ENCODE measurements at places on chromosomes 5 and 9.

DNA sequence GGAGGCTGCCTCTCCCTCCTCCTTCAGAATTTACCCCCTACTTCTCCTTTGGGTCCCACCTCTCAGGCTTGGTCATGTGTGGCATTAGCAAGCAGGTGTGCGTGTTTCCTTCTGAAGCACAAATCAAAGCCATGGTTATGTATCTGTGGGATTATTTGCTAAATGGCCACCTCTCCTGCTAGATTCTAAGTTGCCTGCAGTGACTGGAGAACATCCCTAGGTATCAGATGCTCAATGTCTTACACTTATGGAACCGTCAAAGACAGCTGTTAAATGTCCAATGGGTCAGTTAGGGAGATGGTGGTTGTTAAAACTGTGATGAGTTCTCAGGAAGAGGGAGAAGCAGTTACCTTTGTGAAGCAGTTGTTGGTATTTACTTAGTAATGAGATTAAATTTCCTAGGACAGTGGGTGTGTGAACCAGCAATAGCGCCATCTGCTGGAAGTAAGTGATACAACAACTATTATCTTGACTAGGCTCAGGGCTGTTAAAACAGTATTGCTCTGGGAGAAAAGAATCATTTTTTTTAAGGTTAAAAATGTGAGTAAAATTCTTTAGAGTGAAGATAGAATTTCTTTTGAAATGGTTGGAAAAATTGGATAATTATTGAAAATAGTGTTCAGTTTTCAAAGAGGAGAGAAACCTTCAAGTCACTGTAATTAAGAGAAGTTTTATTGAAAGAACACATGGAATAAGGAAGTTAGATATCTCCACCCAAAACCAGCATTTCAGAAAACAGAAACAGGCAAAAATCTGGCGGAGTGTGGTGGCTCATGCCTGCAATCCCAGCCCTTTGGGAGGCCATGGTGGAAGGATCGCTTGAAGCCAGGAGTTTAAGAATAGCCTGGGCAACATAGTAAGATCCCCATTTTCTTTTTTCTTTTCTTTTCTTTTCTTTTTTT, 71.3 kb downstream of the TMC1 start:
- ATAC-seq, result peak; percentile 74

DNA sequence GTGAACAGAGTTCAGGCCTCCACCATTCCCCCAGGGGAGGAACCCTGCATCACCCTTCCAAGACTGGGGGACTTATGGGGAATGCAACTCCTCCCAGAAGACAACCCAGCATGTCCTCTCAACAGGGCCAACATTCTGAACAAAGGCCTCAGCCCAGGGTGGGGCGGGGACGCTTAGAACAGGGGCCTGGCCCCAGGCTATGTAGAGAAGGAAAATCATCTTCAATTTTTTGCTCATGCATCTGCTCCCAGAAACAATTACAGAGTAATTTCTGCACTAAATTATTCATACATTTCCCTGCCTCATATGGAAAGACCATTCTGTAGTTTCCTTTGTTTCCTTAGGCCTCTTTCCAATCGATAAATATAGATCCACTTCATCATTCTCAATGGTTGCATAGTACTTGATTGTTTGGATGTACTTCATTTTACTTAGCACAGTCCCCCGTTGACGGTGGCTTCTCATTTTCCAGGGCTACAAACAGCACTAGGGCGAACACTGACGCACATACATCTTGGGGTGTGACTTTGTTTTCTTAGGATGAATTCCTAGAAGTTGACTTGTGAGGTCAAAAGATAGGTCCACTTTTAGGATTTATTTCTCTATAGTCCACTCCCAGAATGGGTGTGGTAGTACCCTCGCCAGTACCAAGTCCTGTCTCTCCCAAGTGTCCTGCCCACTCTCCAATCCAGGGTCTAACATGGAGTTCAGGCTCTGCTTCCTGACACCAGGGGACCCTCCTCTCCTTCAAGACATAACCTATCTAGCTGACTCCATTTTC, 27.2 kb upstream of the SMU1 start:
- no peak for ATAC-seq

GRCh38 chr9:127132921-127133647, 10.6 kb upstream of the ANGPTL2 start:
- ATAC-seq, result no peak

GRCh38 chr9:120265791-120266190, 314.2 kb downstream of the CDK5RAP2 start:
- ATAC-seq, result no peak

- ATAC-seq, result no peak
These were observed 30.0 kb upstream of the LPCAT1 start for GRCh38 chr5:1553539-1554409.

- peak; percentile 20 for ATAC-seq
These were observed 232.5 kb downstream of the GABRB2 start for GRCh38 chr5:161314033-161314432.

DNA sequence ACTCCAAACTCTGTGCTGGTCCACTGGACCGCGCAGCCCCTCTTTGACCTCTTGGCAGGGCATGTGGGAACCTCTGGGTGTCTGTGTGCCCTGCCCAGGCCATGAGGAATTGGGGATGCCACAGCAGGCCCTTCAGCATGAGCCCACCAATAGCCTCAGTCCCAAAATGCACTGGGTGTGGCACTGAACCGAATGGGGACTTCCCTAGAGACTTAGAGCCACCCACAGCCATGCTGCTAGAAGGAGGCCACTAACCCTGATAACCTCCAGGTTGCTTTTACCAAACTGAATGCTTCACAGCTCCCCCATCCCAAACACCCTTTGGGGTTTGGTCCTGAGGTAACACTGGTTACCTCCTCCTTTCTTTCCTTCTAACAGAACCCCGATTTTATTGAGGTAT, 302.7 kb downstream of the PIK3R1 start:
- ATAC-seq, result peak; percentile 40

GRCh38 chr9:12708562-12709298, 15.5 kb downstream of the TYRP1 start:
- no peak for ATAC-seq

DNA sequence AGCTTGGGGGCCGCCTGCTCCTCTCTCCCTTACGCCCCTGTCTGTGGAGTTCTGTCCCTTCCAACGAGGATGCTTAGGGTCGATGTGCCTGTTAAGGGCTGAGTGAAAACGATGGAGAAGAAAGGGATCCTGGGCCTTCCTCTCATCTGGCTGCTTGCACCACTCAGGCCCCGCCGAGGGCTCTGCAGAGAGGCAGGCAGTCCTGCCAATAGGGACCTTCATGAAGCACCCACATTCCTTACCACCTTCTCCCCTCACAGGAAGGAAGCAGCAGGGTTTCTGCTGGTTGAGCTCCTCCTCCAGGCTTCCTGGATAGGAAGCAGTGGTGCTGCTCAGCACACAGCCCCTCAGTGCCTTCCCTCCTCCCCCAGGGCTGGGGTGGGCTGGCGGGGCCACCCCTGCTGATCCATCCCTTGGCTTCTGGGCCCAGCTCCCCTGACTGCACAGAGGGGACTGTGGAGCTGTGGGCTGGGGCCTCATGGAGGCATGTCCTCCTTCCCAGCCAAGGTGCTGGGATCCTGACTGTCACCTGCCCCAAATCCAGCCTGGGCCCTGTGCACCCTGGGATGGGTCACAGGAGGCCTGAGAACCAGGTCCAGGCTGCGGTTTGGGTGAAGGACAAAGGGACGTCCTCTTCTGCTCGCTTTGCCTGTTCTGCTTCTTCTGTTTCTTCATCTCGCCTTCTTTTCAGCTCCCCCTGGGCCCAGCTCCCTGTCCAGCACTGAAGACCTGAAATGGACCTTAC, 50.5 kb downstream of the AHRR start:
- ATAC-seq, result no peak

- ATAC-seq, result no peak
These were observed 278.0 kb downstream of the ADAMTS6 start for GRCh38 chr5:65203746-65204145.

GRCh38 chr5:160118349-160119141, 705 bp downstream of the PWWP2A start:
- ATAC-seq, result peak; percentile 57

- no peak for ATAC-seq
These were observed 334.8 kb upstream of the NMUR2 start for GRCh38 chr5:152739916-152740315.

DNA sequence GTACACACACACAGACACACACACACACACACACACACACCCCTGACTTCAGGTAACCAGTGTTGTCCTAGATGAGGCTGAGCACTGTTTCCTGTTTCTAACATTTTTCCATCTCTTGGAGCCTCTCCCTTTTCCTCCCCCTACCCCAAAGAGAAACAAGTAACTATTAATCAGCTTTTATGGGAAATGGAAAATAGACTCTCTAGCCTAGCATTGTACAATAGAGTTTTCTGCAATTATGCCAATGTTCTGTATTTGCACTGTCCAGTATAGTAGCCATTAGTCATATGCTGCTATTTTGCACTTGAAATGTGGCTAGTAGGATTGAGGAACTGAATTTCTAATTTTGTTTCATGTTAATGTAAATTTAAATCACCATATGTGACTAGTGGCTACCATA, 33.1 kb downstream of the RAB3C start:
- ATAC-seq, result no peak

- no peak for ATAC-seq
These were observed 364.2 kb upstream of the CLINT1 start for GRCh38 chr5:158223054-158223600.

- ATAC-seq, result no peak
These were observed 96.2 kb upstream of the SMC2 start for GRCh38 chr9:103997856-103998370.

DNA sequence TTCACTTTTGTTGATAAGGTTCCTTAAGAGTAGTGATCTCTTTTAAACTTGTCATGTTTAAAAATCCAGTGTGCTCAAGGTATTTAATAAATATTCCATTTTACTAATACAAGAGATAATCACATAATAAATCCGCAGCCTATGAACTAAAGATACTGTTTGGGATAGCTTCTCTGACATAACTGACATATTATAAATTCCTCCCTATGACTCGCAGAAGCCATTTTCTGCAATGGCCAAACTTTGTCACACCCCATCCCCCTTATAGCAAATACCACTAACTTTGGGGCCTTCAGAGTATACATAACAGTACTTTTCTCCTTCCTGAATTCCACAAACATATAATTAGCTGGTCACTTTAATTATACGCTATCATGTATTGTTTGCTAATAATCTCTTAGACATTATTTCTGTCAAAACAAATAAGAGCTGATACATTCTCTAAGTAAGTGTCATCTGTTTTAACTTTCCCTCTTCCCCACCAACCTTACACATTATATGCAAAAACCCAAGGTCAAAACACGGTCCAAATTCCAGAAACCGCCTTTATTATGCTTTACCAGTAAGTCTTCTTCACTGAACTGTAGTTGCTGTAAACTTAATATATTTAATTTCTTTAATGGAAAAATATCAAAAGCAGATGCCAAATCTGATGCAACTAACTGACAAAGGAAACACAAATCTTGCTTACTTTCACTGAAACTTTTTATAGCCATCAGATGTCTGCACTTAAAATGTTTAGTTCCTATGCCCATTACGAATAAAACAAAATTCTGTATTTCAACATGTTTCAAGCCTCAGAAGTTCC, 971 bp downstream of the TMEM267 start:
- ATAC-seq, result no peak

DNA sequence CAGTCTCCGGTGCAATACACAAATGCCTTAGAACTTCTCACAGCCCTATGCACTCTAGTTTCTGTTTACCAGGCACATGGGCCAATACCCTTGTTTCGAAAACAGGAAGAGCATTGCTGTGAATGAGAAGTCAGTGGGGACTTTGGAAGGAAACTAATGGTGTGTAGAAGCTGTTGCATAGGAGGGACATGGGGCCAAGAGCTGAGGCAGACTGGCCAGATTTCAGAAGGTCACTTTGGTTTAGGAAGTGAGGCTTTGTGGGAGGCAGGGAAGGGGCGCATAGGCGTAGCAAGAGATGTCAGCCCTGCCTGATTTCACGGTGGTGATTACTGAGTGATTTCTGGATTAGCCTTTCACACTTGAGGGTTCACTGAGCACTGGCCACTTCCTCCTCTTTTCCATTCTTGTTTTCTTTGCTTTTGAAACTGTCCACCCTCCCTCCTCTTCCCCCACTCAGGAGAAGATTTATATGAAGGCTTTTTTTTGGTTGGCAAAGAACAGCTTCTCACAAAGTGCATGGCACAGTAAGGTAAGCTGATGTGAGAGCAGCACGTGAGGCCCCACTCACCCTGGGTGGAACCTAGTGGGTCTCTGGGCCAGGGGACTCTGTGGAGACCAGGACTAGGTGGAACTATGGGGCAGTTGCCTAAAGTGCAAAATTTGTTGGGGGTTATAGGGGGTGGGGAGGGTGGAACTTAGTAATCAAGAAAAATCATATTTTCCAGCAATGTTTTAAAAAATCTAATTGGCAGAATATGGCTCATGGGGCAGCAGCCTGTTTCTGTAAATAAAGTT, 6.1 kb upstream of the TMEM252 start:
- peak; percentile 93 for ATAC-seq

DNA sequence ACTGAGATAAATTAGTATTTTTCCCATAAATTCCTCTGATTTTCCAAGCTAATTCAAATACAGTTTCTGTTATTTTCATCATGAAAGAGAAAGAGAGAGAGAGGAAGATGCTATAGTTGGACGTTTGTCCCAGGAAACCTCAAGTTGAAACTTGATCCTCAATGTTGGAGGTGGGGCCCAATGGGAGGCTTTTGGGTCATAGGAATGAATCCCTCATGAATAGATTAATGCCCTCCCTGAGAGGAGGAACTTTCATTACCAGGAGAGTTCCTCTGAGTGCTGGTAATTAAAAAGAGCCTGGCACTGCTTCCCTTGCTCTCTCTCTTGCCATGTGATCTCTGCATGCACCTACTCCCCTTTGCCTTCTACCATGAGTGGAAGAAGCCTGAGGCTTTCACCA, 189.9 kb upstream of the SMC2 start:
- ATAC-seq, result no peak

GRCh38 chr9:78301466-78301865, 4.5 kb downstream of the PSAT1 start:
- ATAC-seq, result no peak

- ATAC-seq, result no peak
These were observed 99.6 kb upstream of the PHYKPL start for GRCh38 chr5:178332210-178332641.

DNA sequence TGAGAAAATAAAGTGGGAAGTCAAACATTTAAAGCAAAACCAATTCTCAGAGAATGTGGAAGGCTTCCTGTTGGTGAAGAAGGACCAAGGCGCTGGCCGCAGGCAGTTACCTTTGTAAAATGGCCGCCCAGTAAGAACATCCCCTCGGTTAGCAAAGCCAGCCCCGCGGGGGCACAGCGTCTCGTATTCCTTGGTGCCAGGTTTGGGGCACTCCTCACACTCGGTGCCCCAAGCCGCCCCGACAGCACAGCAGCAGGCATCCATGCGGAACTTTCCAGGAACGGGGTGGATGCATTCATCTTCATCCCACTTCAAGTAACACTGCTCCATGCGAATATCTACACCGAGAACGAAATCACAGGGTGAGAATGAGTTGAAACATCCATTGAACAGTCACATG, 192.8 kb downstream of the FBN2 start:
- no peak for ATAC-seq

DNA sequence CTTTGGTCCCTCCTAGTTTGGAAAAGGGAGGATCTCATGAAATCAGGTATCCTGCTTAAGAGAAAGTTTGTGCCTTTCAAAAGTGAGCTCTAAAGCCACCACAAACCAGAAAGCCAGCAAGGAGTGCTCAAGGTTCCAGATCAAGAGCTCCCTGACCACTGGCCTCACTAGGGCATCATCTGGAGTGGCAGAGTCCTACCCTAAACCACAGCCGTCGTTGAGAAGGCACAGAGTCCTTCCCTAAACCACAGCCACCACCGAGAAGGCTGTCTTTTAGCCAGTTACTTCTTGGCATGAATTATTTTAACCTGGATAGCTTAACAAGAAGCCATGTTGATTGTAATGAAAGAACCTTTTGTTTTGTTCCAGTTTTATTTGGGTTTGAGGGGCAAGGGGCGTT, 102.9 kb downstream of the FRMD3 start:
- no peak for ATAC-seq

- ATAC-seq, result peak; percentile 77
These were observed 156.2 kb upstream of the S1PR3 start for GRCh38 chr9:88835038-88835466.
